ENCODE measurements at places on chromosomes 12 and 14. TPM values are rescaled to one million over a fixed set of nuclear protein-coding genes. Genes with fewer than 3 reads are reported as not detected.

- peak overlapping the region; percentile 78 for H3K4me3 ChIP-seq
- no peak for DNase-seq
- peaks cover 60% of the 10 kb centered on the region for H3K4me1 ChIP-seq
- no peaks in the 10 kb centered on the region for H3K27me3 ChIP-seq
- H3K36me3 ChIP-seq = peaks cover 25% of the 10 kb centered on the region
- H3K27ac ChIP-seq = peak overlapping the region; percentile 100
Observed at GRCh38 chr14:22870811-22871223, 723 bp upstream of the LRP10 start.

DNA sequence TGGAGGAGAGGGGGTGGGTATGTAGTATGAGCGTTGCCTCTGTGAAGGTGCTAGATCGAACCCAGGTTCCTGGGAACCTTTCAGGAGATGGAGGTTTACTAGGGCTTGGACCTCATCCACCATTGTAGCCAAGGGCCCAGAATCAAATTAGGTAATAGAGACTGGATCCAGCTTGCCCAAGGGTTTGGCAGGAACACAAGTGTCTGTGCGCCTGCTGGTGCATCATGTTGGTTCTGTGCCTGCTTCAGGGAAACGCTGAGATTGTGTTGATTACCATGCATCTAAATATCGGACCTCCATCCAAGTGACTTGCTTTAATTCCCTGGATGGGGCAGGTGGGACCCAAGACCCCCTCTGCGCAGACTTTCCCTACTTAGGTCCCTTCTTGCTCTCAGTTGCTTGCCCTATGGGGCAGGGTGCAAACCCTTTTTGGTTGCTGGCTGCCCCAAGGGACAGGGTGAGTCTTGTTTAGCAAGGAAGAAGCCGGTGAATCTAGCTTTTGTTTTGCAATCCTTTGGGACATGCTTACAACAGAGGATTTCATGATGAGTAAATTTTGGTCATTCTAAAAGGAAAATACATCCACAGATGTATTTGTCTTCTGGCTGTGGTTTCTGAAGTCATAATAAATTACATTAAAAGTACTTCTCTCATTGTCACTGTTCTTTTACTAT is 189.8 kb upstream of the PRICKLE1 start:
- H3K27ac ChIP-seq = no peak overlapping the region
- no peaks in the 10 kb centered on the region for H3K36me3 ChIP-seq
- DNase-seq = no peak

- no peaks in the 10 kb centered on the region for H3K36me3 ChIP-seq
- H3K4me1 ChIP-seq = no peaks in the 10 kb centered on the region
- H3K27ac ChIP-seq = no peak overlapping the region
- no peaks in the 10 kb centered on the region for H3K27me3 ChIP-seq
Observed at GRCh38 chr14:86712727-86713126, 1182.8 kb downstream of the FLRT2 start.

DNA sequence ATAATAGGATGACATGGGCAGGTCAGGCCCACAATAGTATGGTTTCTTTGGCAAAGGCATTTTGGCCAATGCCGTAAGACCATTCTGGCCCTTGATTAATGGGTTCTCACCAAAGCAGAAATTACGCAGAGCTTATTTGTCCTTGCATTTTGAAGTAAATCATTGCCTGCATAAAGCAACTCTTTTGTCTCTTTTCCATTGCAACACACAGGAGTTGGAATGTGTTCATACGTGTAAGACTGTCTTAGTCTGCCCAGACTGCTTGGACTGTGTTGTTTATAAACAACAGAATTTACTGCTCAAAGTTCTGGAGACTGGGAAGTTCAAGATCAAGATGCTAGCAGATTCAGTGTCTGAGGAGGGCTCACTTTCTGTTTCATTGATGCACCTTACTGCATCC is 102.8 kb upstream of the NPAS3 start:
- DNase-seq = no peak
- no peaks in the 10 kb centered on the region for H3K36me3 ChIP-seq
- no peak overlapping the region for H3K27ac ChIP-seq
- H3K4me1 ChIP-seq = no peaks in the 10 kb centered on the region
- no peak overlapping the region for H3K4me3 ChIP-seq
- no peaks in the 10 kb centered on the region for H3K27me3 ChIP-seq

- no peak for DNase-seq
- peak overlapping the region; percentile 50 for H3K27ac ChIP-seq
- no peaks in the 10 kb centered on the region for H3K36me3 ChIP-seq
- peaks cover 12% of the 10 kb centered on the region for H3K27me3 ChIP-seq
Observed at GRCh38 chr12:130254461-130255276, 83.0 kb upstream of the PIWIL1 start.

DNA sequence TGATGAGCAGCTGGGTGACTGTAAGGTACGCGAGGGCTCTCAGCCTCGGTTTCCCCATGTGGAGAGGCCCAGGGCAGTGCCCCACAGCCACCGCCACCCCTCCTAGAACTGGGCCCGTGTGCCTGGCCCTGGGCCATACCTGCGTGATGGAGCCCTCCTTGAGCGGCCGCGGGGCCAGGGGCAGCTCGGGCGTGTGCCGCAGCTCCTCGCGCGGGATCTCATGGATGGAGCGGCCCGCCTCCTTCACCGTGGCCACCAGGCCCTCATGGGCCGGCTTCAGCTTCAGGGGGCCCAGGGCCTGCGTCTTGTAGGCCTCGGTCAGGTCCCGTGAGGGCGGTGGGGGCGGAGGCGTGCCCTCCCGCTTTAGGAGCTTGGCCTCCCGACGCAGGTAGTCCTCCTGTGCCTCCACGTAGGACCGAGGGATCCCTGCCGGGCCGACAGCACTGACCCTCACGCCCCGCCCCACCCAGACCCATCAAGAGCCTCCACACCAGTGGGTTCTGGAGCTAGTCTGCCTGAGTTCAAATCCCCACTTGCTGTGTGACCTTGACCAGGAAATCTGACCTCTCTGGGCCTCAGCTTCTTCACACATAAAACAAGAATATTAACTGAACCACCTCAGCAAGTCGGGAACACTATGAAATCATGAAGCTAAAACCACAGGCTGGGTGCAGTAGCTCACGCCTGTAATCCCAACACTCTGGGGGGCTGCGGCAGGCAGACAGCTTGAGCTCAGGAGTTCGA is 51.7 kb downstream of the RFLNA start:
- H3K27ac ChIP-seq = no peak overlapping the region
- H3K36me3 ChIP-seq = peaks cover 100% of the 10 kb centered on the region
- DNase-seq = no peak
- H3K27me3 ChIP-seq = no peaks in the 10 kb centered on the region
- H3K4me3 ChIP-seq = no peak overlapping the region
- no peaks in the 10 kb centered on the region for H3K4me1 ChIP-seq

DNA sequence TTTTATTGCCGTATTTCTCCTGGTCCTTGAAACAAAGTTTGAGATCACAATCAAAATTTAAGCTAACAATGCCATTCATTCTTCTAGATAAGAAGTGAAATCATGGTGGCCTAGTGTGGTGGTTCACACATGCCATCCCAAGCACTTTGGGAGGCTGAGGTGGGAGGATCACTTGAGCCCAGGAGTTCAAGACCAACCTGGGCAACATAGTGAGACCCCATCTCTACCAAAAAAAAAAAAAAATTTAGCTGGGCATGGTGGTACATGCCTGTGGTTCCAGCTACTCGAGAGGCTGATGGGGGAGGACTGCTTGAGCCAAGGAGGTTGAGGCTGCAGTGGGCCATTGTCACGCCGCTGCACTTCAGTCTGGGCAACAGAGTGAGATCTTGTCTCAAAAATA is 24.2 kb downstream of the GDF11 start:
- no peak overlapping the region for H3K4me3 ChIP-seq
- no peaks in the 10 kb centered on the region for H3K27me3 ChIP-seq
- H3K4me1 ChIP-seq = no peaks in the 10 kb centered on the region
- no peak overlapping the region for H3K27ac ChIP-seq
- DNase-seq = no peak

DNA sequence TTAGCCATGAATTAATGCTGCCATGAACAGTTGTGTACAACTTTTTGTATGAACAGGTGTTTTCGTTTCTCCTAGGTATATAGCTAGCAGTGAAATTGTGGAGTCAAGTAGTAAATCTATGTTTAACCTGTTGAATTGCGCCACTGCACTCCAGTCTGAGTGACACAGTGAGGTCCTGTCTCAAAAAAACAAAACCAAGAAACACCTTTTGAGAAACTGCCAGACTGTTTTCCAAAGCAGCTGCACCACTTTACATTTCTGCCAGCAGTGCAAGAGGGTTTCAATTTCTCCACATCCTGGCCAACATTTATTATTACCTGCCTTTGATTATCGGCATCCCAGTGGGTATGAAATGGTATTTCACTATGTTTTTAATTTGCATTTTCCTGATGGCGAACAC is 3.3 kb upstream of the PLEKHG3 start:
- no peaks in the 10 kb centered on the region for H3K27me3 ChIP-seq
- no peak overlapping the region for H3K4me3 ChIP-seq
- peaks cover 13% of the 10 kb centered on the region for H3K4me1 ChIP-seq
- no peaks in the 10 kb centered on the region for H3K36me3 ChIP-seq
- no peak for DNase-seq
- H3K27ac ChIP-seq = no peak overlapping the region

- H3K4me3 ChIP-seq = peak overlapping the region; percentile 56
- H3K27me3 ChIP-seq = no peaks in the 10 kb centered on the region
- peaks cover 72% of the 10 kb centered on the region for H3K4me1 ChIP-seq
- peak overlapping the region; percentile 97 for H3K27ac ChIP-seq
- no peak for DNase-seq
Observed at GRCh38 chr12:53221203-53222080, 10.6 kb downstream of the RARG start.

Gene SLC38A4
- 1.9 TPM for total RNA-seq

Gene DMAC2L
- 13.4 TPM for total RNA-seq

Gene PTPN21
- total RNA-seq = 6.1 TPM

Gene IL31
- total RNA-seq = not detected

Gene COX8C
- not detected for total RNA-seq

All from esophagus squamous epithelium (tissue), 5 donors.